ENCODE measurements at places on chromosomes 13 and 19.

DNA sequence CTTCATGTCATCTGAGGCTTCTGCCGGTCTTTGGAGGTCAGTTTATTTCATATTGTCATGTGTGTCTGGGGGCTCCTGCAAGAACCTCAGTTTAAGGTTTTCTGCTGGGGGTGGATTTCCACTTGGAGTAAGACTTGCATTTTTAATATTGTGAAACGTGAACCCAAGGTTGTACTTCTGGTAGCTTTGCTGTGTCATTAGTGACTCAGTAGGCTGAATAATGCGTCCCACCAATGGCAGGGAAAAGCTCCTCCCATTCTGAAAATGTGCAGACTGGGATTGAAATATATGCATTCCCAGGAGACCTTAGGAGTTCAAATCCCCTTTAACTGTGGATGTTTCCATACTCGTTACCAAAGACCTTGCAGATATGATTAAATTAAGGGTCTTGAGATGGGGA lies 46.2 kb downstream of the ING1 start:
- DNase-seq = no peak

DNA sequence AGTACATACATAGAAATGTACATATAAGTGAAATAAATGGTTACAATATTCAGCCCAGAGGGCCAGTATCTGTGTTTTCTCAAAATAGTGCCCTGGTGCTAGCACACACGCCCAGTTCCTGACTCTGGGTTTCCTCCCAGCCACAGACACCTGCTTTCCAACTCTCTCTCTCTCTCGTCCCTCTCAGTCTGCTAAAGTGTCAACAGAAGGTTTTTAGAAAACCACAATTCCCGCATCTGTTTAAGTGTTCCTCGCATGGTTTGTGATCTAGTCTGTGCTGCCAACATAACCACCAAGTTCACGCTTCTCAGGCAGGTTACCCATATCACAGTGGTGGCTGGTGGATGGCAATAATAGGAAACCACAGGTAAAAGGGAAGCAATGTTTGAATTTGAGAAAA lies 17.8 kb upstream of the UPF3A start:
- DNase-seq = no peak

- no peak for DNase-seq
These were observed 386 bp downstream of the VAV1 start for GRCh38 chr19:6772866-6773322.

- no peak for DNase-seq
These were observed 257.6 kb downstream of the DLEU7 start for GRCh38 chr13:50585674-50586413.

- no peak for DNase-seq
These were observed 99.3 kb downstream of the DHRS12 start for GRCh38 chr13:51704399-51705313.

- DNase-seq = peak; percentile 54
These were observed 12.7 kb downstream of the NPAS1 start for GRCh38 chr19:47032171-47032811.

- DNase-seq = peak; percentile 71
These were observed 34.8 kb upstream of the C1QTNF9 start for GRCh38 chr13:24274452-24275021.

GRCh38 chr19:55487924-55488687 lies at the start of gene SSC5D:
SSC5D (plus strand) TSS chr19:55488436; CDS start chr19:55488590, 154 bp downstream.
- no peak for DNase-seq

DNA sequence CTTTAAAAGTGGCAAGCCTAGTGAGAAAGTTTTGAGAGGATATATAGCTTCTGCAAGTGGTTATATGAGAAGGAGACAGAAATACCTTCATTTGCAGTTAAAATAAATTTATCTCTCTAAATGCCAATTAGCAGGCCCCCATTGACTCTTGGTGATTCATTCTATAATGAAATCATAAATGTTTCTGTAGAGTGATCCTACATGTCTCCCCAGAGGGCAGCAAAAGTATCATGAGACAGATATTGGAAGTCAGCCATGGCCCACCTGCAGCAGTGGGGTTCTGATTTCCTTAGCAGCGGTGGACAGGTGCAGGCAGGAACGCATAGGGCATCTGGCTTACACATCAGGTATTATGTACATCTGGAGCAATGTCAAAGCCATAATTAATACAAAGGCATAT lies 385.4 kb upstream of the SLC10A2 start:
- DNase-seq = no peak

DNA sequence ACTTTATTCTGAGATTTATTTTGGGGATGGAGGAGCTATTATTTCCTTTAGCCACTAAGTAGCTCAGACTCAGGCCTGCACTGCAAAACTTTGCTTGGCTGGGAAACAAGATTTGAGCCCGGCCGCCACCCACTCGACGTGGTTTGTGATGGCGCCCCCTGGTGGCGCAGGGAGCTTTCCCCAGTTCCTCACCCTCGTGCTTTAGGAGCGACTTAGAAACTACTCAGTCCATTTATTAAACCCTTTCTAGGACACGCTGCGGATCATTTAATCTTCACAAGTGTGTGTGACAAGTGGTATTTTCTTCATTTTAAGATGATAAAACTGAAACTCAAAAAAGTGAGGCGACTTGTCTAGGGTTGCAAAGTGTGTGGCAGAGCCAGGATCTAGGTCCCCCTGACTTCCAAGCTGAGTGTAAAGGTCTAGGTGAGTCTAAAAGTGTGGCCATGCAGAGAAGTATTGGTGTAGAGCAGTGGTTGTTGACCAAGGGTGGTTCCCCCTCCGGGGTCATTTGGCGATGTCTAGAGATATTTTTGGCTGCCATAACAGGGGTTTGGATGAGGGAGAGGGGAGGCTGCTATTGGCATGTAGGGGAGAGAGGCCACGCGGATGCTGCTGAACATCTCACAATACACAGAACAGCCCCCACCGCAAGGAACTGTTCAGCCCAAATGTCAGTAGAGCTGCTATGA lies 2.2 kb downstream of the CXCL17 start:
- DNase-seq = peak; percentile 86

GRCh38 chr13:39326469-39327171 lies 276.4 kb downstream of the LHFPL6 start:
- no peak for DNase-seq

- peak; percentile 76 for DNase-seq
These were observed 2.2 kb downstream of the FLT3LG start for GRCh38 chr19:49475995-49476880.

DNA sequence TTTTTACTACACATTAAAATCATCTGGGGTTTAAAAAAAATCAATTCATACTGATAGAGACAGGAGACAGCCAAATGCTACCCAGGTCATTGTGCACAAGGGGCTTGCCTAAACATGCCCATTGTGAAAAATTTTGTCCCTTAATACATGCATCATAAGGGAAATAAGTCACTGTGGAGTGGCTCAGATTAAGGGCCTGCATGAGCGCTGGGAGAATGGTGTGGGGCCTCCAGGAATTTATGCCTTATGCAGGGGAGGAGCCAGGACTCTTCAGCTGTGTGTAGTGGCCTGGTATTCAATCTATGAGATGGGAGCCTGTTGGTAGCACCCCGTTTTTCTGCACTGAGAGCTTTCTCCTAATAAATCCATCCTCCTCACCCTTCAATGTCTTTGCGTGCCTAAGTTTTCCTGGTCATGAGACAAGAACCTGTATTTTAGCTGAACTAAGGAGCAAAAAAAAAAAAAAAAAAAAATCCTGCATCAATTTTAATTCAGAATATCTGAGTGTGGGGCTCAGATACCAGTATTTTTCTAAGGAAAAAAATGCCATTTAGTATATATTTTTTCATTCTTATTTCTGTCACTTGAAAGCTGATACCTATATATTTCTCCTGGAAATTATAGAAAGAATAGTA lies 997.6 kb upstream of the ATXN8OS start:
- DNase-seq = no peak

GRCh38 chr13:113029487-113030258 lies 60.7 kb downstream of the MCF2L start:
- peak; percentile 38 for DNase-seq

- DNase-seq = no peak
These were observed 302.6 kb downstream of the ATP8A2 start for GRCh38 chr13:25674371-25674770.

DNA sequence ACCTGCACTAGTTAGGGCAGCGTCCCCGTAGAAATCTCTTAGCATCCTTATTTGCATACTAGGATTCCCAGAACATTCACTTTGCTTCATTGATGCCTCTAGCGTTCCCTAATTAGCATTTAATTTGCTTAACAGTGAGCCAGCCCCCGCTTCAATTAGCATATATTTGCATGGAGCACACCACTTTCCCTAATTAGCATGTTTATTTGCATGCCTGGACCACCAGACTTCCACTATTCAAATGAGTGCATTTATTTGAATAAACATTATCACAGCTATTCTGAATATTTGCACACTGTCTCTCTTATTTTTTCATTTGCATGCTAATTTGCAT lies 69.6 kb downstream of the RYR1 start:
- DNase-seq = no peak

GRCh38 chr19:2321565-2322283 lies 6.7 kb downstream of the LSM7 start:
- no peak for DNase-seq

- no peak for DNase-seq
These were observed 77.8 kb upstream of the SLAIN1 start for GRCh38 chr13:77619655-77620054.
